Stimulated activated CD8-positive, alpha-beta memory T cell treated with anti-CD3 and anti-CD28 coated beads, Interleukin-2, amount 100 ng/mL, for 1 hour (primary cell): ENCODE measurements at places on chromosomes 5 and 9.
A peak's percentile ranks its signal among the peaks of the same experiment; 100 is the strongest.

- no peak for DNase-seq
Measured at GRCh38 chr9:89731262-89732182, 126.7 kb downstream of the GADD45G start.

- no peak for DNase-seq
Measured at GRCh38 chr9:109252291-109252690, 68.6 kb downstream of the EPB41L4B start.

GRCh38 chr9:127772603-127773002 lies 5.9 kb downstream of the SH2D3C start:
- DNase-seq: no peak

- no peak for DNase-seq
Measured at GRCh38 chr5:29811914-29812679, 1381.4 kb upstream of the CDH6 start.

GRCh38 chr5:124537107-124537506 lies 209.3 kb downstream of the ZNF608 start:
- DNase-seq: no peak

DNA sequence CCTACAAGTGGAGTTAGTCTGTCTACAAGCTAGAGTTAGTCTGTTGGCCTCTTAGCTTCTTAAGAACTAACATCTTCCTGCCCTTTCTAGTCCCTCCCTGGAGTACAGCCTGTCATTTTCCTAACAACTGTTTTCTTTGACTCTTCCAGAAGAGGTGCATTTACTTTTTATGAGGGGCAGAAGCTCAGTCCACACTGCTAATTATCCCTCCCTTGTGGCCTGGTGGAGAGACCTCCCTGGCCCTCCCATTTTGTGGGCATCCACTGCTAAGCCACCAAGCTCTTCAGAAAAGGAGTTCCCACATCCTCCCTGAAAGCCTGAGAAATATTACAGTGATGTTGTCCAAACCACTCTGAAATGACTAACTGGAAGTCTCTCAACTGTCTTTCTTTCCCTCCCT lies 8.0 kb downstream of the MAP1B start:
- no peak for DNase-seq

GRCh38 chr9:112439825-112440224 lies 46.8 kb upstream of the KIAA1958 start:
- DNase-seq: no peak

- no peak for DNase-seq
Measured at GRCh38 chr9:104025945-104026344, 68.2 kb upstream of the SMC2 start.

- no peak for DNase-seq
Measured at GRCh38 chr9:114559830-114560513, 27.6 kb upstream of the ATP6V1G1 start.

- DNase-seq: no peak
Measured at GRCh38 chr5:161676103-161676502, 9.4 kb upstream of the GABRA6 start.

DNA sequence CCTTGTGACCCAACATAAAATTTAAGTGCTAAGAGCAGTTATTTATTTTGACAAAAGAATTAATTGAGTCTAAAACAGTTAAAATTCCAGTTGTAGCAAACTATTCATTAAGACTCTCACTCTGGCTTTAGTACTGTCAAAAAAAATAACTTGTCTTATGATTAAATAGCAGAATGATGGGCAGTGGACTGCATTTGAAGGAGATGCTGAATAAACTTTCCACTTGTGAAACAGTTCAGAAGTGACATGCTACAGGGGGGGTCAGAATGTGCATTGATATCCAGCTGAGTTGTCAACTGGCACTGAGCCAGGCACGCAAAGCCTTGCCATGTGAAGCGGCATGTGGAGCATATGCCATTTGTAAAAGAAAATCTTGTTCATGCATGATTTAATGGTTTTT lies 76.0 kb downstream of the FCHO2 start:
- no peak for DNase-seq

DNA sequence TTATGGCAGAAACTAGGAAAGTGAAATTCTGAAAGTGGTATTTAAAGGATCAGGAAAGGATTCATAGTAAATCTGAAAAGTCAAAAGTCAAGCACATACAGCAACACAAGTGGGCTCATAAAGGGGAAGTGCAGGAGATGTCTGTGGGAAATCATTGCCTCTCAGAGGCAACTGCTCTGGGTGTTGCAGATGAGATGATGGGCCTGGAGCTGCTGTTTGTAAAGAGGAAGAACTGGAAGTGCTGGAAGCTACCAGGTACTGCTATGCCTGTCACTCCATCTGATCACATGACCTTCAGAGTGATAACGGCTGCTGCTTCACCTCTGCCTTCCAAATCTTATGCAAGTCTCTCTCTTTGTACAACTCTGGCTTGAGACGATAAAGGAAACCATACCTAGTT lies 55.9 kb downstream of the ADRB2 start:
- DNase-seq: no peak

DNA sequence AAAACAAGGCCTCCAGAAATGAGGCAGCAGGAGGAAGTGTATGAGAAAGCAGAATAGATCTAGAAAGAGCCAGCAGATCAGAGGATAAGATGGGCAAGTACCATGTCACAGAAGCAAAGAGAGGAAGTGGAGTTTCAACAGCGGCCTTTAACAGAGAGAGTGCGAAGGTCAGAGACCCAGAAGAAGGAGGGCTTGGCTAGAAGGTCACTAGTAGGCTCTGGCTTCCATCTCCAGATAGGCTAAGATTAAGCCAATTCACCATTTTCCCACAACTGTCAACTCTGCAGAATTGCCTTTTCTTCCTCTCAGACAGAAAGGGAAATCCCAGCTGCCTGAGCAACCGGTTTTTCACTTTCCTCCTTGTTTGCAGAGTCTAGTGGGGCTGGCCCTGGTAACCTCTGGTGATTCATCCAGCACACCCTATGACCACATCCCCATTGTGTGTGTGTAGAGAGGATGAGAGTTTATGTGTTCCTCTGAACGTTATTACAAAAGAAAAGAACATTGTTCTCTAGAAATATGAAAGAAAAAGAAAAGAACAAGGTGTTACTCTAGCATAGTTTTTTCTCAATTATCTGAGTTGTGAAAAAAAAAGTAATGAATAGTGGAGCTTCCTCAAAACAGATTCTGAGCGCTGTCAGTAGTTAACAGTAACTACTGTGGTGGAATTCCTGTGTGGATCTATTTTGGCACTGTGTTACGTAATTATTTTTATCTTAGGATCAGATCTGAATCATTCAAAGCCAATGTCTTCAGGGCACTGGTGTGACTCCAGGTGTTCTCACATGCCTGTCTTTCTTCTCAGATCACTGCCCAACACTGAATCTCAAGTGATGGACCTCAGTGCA lies 220.4 kb downstream of the ARRDC3 start:
- DNase-seq: peak; percentile 14

DNA sequence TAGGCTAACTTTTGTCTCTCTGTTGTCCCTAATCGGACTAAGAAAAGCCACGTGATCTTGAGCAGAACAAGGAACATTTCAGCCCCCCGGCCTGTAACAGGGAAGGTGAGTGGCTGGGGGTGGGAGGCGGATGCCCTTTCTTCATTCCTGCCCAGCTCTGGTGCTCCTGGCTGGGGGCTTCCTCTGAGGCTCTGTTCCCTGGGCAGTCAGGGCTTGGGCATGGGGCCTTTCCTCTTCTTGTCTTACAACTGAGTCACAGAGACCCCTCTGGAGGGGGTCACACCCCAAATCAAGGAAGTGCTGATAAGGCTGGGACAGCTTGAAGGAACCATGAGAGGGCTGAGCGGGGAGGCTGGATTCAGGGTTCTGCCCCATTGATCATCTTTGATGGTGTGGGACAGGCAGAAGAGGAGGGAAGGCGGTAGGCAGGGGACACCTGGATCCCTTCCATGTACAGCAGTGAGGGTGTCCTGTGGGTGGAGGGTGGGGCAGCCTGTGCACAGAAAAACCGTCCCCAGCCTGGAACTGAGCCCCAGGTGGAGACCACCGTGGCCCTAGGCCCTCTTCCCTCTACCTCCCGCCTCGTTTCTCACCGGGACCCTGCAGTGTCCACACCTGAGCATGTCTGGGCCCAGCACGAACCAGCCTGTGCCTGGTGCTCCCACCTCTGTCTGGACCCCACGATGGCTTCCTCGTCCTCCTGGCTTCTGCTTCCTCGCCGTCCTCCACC lies 257.7 kb upstream of the IRX1 start:
- DNase-seq: no peak

DNA sequence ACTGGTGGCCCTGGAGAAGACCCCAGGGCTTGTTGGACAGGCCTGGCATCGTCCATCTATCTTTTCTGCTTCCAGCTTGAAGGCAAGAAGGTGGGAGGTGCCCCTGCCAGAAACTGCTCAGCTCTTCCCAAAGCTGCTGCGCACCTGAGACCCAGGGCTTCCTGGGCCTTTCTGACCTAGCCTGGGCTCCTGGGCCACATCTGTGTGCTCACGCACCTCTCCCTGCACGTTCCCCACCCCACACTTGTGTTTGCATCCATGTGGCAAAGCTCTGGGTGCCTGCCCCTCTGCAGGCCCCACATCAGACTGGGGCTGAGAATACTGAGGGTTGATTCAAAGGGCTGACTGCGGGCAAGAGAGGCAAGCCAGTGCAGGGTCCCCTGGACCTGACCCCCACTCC lies 63.4 kb downstream of the PFDN1 start:
- no peak for DNase-seq

DNA sequence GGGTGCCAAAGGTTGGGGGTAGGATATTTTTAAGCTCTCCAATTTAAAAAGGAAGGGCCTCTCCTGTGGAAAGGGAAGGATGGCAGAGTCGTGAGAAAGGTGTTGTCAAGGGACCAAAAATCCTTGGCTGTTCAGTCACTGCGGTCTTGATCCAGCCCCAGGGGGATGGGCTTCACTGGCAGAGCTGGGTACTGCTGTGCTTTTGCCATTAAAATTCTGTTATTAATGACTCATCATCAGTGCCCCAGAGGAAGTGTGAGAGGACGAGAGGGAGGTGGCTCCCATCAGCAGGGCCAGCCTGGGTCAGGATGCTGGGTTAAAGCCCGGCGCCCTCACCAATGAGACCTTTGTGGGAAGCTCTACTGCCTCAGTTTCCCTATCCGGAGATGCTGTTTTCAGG lies 16.7 kb downstream of the PCDH12 start:
- no peak for DNase-seq

DNA sequence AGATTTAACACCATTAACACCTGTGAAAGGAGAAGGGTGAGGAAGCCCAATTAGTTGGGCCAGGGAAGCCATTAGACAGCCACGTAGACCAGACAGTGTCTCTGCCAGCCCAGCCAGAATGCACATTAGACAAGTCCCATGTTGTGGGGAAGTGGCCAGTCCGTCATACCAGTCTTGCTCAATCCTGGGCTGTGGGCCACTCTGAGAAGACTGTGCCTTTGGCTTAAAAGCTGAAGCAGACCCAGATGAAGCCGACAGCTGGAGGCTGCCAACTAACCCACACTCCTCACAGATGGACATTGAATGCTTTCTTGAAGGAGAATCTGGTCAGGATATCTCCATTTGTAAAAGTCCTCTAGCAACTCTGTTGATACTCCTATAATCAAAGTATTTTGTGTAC lies 128.5 kb downstream of the CHSY3 start:
- DNase-seq: no peak

- DNase-seq: no peak
Measured at GRCh38 chr9:129703667-129704355, 38.4 kb downstream of the PRRX2 start.

DNA sequence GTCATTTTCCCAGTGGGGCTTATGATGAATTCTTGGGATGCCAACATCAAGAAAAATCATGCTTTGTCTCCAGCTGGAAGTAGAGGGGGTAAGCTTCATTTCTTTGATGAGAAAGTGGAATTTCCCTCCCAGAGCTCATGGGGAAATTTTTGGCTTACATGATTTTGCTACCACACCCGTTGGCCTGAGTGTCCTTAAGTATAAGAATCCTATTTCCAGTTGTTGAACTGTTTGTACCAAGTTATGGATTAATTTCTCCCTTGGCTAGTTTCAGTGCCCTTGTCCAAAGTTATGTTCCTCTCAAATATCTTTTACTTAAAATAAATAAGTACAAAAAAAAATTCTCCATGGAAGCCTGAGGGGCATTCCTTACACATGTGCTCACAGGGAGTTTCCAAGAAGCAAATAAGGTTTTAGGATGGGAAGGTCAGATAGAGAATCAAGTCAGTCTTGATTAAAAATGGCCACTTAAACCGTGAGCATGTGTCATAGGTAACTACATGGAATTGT lies 82.3 kb downstream of the PTCD2 start:
- no peak for DNase-seq

- no peak for DNase-seq
Measured at GRCh38 chr5:135598691-135599395, 20.1 kb upstream of the CXCL14 start.

- DNase-seq: peak; percentile 44
Measured at GRCh38 chr9:120755810-120756434, 37.3 kb downstream of the FBXW2 start.

GRCh38 chr5:126988021-126988569 lies 42.3 kb downstream of the MARCHF3 start:
- DNase-seq: no peak

- DNase-seq: no peak
Measured at GRCh38 chr5:146301626-146302025, 37.0 kb upstream of the POU4F3 start.

DNA sequence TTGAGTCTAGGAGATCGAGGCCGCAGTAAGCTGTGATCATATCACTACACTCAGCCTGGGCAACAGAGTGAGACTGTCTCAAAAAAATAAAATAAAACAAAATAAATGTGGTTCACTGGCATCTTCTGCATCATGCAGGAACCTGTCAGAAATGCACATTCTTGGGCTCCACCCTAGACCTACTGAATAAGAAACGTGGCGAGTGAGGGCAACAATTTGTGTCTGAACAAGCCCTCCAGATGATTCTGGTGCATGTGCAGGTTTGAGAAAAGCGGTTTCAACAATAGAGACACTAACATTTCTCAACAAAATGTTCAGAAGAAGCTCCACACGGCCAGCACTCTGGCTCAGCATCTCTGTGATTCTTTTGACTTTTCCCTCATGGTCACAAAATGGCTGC lies 42.8 kb upstream of the CPEB4 start:
- no peak for DNase-seq

GRCh38 chr9:34651876-34652601 lies at the start of gene IL11RA:
IL11RA (plus strand) TSS chr9:34652185; CDS start chr9:34655218, 3,033 bp downstream.
- no peak for DNase-seq

GRCh38 chr9:21153336-21154017 lies 11.8 kb upstream of the IFNW1 start:
- DNase-seq: no peak

GRCh38 chr5:151151263-151151660 lies 6.3 kb downstream of the ANXA6 start:
- no peak for DNase-seq

DNA sequence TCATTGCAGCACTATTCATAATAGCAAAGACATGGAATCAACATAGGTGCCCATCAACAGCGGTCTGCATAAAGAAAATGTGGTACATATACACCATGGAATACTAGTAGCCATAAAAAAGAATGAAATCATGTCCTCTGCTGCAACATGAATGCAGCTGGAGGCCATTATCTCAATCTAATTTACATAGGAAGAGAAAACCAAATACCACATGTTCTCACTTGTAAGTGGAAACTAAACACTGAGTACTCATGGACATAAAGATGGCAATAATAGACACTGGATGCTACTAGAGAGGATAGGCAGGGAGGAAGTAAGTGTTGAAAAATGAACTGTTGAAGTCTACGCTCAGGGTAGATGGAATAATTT lies 203.9 kb upstream of the CDH9 start:
- no peak for DNase-seq

GRCh38 chr5:155540000-155540595 lies 526.5 kb downstream of the KIF4B start:
- DNase-seq: no peak

- DNase-seq: no peak
Measured at GRCh38 chr9:101434998-101435397, 576 bp downstream of the ALDOB start.

GRCh38 chr9:26324786-26325443 lies 567.7 kb downstream of the CAAP1 start:
- DNase-seq: no peak
